ENCODE measurements at places on chromosomes 11 and 22.

- DNase-seq: no peak
Measured at GRCh38 chr11:69010964-69011623, 2.0 kb downstream of the MRGPRF start.

DNA sequence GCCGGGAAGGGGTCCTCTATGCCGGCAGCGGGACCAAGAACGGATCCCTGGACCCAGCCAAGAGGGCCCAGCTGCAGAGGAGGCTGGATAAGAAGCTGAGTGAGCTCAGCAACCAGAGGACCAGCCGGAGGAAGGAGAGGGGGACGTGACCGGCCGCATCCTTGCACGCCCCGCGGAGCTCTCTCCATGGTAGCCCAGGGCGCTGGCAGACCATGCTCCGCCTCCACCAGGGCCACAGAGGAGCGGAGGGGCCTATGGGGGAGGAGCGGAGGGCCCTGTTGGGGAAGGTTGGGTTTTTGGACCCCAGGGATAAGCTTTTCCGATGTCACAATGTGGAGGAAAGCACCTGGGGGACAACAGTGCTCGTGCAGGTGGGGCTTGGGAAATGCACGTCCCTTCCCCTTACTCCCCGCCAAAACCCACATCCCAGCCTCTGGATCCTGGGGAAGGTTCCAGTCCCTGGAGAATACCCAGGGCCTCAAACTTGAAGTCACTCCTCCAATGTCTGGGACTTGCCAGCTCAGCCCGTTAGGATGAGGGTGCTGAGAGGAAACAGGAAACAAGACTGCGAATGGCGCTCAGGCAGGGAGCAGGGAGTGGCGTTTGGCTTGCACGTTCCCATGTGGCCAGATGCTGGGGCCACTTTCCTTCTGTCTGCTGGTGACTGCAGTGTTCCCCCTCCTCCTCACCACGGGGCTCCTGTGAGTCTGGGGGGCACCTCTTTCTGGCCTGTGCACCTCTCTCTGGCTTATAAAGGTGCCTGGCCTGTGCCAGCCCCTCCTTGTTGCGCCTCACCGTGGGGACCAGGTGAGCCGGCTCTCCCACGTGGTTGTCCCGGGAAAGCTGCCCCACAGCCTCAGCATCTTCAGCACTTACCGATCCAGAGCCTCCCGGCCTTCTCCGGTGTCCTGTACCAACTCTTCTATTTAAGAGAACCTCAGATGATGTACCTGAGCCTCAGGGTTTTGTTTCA lies 36.2 kb downstream of the IGHMBP2 start:
- no peak for DNase-seq

DNA sequence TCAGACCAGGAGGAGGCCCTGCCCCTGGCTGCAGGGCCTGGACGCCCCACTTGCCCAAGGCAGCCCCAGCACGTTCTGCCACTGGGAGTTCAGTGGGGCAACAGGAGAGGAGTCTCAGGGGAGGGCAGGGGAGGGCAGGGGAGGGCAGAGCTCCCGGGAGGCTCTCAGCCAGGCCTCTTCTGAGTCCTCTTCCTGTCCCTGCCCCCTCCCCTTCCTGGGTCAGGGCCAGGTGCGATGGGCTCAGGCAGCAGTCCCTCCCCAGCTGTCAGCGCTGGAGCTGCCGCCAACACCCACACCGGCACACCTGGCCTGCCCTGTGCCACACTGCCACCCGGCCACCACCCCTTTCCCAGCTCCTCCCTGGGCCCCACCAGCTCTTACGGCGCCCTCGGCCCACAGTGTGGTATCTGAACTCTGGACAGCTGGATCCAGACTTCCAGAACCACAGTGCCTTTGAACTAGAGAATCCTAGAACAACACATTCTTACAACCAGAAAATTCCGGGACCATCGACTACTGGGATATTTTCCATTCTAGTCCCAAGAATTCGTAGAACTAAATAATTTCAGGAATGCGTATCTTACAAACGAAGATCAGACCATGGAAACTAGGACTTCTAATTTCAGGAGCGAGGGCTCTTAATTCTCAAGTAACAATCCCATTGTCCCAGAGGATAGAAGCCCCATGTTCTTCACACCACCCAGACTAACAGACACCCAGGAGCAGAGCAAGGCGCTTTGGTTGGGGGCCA lies 21.8 kb downstream of the RPL3 start:
- DNase-seq: no peak

DNA sequence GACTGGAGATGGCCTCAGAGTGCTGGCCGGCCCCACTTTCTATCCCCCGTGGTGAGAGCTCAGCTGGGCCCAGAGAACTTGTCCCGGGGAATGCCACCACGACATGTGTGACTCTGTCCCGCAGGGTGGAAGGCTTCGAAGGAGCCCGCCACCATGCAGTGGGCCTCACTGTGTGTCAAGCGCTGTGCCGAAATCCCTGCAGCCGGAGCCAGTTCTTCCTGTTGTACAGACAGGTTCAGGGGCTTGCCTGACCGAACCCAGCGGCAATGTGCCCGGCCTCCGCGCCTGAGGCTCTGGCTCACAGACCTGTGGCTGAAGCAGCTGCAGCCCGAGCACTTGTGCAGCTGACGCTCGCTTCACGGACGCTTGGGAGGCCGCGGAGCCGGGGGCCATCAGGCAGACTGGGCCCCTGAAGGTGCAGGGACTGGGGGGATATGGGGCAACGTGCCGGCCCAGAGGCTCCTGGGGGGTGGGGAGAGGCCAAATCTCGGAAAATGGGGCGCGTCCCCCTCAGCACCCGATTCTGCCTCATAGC lies 650 bp downstream of the PPM1F start:
- DNase-seq: no peak

DNA sequence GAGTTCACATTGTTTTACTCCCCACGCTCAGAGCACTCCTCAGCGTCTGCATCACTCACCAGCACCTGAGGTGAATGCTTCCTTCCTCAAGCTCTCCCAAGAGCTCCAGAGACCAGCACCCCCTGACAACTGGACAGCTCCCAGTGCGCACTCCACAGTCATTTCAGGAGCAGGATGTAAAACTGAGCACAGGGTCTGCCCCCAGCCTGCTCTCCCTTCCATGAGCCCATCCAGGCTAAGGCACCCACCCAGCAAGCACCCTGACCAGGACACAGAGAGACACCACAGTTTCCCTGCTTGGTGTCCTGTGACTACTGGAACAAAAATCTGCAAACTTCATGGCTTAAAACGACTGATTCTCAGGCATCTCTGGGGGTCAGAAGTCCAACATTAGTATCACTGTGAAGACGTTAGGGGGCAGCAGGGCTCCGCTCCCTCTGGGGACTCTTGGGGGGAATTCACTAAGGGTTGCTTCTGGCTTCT lies 3.3 kb downstream of the SCGB1D2 start:
- DNase-seq: no peak

- no peak for DNase-seq
Measured at GRCh38 chr11:2549080-2549479, 104.3 kb downstream of the KCNQ1 start.

DNA sequence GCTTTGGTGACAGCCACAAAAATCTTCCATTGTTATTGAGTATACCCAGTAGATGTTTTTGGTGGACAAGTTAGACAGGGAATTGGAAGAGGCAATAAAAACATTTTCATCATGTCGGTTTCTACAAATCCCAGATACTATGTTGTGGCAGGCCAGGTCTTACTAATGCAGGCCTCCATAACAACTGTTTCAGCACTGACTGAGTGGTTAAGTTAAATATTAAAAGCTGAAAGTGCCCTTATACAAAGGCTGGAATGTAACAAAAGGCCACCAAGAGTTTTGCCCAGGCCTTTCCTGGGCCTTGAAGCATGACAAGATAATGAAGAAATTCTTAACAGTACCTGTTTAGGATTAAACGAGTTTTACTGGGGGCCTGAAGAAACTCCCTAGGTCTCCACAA lies 29.3 kb downstream of the DMC1 start:
- DNase-seq: no peak

- no peak for DNase-seq
Measured at GRCh38 chr11:73532310-73532709, 65.6 kb downstream of the FAM168A start.

DNA sequence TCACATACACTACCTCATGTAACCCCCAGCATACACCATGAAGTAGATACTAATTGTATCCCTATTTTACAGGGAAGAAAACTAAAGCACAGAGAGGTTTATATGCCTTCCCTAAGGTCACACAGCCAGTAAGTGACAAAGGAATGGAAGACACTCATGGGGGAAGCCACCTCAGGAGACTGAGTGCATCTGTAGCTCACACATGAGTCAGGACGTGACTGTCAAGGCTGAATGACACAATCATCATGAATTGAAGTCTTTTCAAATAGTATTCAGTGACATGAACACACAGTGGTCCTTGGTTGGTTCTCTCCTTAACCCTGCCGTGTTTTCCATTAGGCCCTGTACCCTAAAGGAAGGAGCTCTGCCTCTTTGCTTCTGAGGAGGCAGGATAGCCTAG lies 463.0 kb downstream of the NTM start:
- DNase-seq: no peak

GRCh38 chr22:24521791-24522245 lies 26.7 kb downstream of the UPB1 start:
- peak; percentile 34 for DNase-seq

DNA sequence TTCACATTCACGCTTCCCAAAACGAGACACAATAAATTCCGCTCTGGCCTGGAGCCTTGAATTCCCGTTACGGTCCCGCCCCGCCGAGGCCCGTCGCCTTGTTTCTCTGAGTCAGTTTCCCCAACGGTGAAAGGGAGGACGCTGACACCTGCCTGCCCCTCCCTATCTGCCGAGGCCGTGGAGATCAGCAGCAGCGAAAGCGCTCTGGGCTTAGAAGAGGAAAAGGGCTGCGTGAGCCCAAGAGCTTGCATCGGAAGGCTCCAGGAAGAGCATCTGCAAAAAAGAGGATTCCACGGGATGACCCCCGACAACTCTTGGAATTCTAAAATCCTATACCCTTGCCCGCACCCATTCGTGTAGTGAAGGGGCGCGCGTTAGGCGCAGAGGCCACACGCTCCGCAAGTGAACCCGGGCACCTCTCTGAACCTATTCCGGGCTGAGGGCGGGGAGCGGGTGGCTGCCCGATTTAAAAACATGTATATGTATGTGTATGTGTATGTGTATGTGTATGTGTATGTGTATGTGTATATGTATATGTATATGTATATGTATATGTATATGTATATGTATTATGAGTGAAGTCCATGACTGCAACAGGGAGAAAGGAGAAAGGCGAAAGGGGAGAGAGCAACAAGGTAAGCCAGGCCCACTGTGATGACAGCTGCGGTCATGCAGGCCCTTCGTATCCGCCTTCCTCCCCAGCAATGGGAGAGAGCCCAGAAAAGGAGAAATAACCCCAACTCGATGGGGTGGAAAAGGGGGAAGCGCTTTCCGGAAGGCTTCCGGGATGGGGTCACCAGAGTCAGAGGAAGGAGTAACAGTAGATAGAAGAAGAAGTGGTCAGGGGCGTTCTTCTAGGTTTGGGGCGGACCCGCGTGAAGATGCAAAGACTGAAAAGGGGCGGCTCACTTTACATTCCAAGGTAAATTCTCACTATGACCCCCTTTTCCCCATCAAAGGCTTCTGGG lies 948 bp upstream of the MRTFA start:
- DNase-seq: peak; percentile 39
